ENCODE measurements at places on chromosomes 16 and 17. TPM values are rescaled to one million over a fixed set of nuclear protein-coding genes. Genes with fewer than 3 reads are reported as not detected.

GRCh38 chr16:67115639-67116038, 5.9 kb downstream of the PHAF1 start:
- DNase-seq: peak; percentile 77

TMEM114 gene
- total RNA-seq: not detected

- DNase-seq: no peak
Observed at GRCh38 chr17:63421681-63422645, 24.1 kb downstream of the CYB561 start.

DPEP1 gene
- 0.09 TPM for total RNA-seq

TNK1 gene
- 2.6 TPM for total RNA-seq

- DNase-seq: peak; percentile 61
Observed at GRCh38 chr17:58249270-58250133, 11.1 kb downstream of the LPO start.

HAP1 gene
- total RNA-seq: not detected

TBX21 gene
- total RNA-seq: 0.06 TPM

TEX19 gene
- total RNA-seq: not detected

DNA sequence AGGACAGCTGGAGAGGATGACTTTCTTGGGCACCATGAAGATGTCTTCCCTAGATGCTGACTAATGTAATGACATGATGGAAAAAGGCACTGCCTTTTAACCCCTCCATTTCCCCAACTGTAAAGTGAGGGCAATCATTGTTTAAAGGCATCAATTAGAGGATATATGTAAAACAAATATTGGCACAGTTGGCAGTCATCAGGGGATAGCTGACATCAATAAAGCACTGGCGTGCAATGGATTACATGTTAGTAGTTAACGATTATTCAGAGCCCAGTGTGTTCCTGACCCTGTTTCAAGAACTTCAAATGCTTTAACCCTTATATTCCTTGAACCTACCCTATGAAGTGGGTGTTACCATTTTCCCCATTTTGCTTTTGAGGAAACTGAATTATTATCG, 100.7 kb downstream of the TMEM114 start:
- DNase-seq: no peak

- DNase-seq: peak; percentile 47
Observed at GRCh38 chr16:72092832-72093447, 480 bp downstream of the TXNL4B start.

GRCh38 chr16:13864689-13865088, 55.3 kb upstream of the ERCC4 start:
- DNase-seq: no peak

ZNF18 gene
- total RNA-seq: 10.6 TPM

DNA sequence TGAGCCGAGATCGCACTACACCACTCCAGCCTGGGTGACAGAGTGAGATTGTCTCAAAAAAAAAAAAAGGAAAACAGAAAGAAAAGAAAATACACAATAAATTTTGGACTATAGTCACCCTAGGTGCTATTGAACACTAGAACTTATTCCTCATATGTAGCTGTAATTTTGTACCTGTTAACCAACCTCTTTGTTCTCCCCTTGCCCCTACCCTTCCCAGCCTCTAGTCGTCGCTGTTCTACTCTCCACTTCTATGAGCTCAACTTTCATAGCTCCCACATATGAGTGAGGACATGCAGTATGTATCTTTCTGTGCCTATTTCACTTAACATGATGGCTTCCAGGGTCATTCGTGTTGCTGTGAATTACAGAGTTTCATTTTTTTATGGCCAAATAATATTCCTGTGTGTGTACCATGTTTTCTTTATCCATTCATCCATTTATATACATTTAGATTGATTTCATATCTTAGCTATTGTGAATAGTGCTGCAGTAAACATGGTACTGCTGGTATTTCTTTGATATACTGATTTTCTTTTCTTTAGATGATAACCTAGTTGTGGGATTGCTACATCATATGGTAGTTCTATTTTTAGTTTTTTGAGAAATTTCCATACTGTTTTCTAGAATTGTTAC, 28.3 kb downstream of the VPS35L start:
- peak; percentile 47 for DNase-seq

- no peak for DNase-seq
Observed at GRCh38 chr16:59045501-59045900, 311.4 kb upstream of the GOT2 start.

SGCA gene
- 0.51 TPM for total RNA-seq

DNA sequence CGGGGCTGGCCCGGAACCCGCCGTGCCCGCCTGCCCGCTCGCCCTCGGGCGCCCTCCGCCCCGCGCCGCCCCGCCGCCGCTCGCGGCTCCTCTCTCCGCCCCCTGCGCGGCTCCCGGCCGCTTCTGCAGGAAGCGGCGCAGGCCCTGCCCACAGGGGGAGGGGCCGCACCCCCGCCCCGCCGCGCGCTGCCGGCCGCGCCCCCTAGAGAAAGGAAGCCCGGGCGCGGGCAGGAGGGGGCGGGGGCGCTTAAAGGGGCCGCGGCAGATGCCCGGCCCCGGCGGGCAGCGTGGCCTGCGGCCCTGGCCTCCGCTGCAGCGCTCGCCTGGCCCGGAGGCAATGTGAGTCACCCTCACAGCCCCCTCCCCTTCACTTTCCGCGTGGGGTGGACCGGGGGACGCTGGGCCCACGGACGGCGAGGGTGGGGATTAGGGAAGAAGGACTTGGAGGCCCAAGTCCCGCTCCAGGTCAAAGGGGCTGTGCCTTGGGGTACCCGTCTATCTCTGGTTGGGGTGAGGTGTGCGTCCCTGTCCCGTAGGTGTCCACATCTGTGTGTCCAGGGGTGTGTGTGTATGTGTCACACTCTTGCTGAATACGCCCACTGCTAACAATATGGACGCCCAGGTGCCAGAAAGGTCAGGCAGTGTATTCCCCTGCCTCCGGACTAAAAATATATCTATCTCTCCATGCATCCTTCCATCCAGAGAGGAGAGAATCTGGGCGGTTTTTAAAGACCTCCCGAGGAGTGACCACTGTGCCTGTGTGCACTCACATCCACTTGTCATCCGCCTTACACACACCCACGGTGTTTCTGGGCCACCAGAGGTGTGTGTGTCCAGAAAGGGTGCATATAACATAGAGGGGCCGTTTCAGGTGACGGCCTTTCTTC, at the start of gene GIT1:
TSS of gene GIT1 (minus strand) at position 125 of the 887 bp plus-strand sequence. CDS start 270 bp downstream, outside the sequence.
- peak; percentile 92 for DNase-seq

DNA sequence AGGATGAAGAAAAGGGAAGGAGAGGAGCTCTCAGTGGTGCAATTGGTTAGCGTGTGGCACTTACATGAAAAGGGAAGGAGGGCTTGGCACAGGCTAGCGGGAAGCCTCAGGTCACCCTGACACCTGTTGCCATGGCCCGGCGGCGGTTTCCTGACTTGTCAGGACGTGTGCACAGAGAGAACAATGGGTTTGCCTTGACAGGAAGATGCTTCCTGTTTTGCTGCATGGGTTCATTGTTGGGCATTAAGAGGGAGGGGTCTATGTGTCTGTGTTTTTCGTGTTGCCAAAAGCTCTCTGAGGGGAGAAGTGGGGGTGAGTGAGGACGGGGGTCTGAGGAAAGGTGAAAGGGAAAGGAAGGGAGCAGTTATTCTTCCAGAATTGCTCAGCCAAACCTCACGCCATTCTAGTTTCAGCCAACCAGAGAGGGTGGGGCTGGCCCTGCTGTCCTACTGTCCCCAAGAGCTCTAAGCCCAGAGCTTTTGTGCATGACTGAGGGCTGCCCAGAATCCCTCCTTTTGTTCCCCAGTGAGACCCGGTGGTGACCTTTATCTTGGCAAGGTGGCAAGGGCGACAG, 17.1 kb upstream of the CCR7 start:
- no peak for DNase-seq

STARD3 gene
- total RNA-seq: 10.5 TPM

- no peak for DNase-seq
Observed at GRCh38 chr16:19659554-19659953, 58.5 kb downstream of the KNOP1 start.

GRCh38 chr17:3385869-3386816, at the start of gene OR3A2:
Gene OR3A2, minus strand, starts transcription at chr17:3386308.
- DNase-seq: peak; percentile 11

DHRS7C gene
- total RNA-seq: not detected

SPATA20 gene
- 16.4 TPM for total RNA-seq

ARHGDIG gene
- total RNA-seq: not detected

DNA sequence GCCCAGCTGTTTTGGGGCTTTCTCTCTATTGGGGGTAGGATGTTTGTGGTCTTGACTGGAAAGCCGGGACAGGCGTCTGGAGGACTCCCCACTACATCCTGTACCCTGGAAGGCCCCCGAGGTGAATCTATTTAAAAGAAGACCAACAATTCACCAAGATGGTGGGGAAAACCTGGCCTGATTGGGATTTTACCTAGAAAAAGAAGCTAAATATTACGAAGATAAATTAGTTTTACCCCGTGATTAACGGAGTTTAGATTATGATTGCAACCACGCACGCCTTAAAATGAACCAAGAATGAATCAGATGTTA, 779 bp upstream of the CCDC102A start:
- no peak for DNase-seq

- no peak for DNase-seq
Observed at GRCh38 chr16:77579351-77579891, 142.9 kb upstream of the NUDT7 start.

DNA sequence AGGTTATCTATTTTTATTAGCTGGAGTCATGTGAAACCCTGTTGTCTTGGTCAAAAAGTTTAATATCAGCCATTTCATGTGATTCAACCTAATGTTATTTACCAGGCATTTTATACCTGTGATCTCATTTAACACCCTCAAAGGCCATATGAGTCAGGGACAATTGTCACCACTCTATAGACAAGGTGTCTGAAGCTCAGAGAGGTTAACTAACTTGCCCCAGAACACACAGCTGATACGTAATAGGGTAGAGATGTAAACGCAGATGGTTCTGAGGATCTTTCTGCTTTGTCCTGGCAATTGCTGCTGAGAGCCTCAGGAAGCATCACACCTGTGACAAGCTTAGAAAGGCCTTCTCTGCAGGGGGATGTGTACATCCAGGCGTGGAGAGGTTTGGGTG, 4.9 kb downstream of the CD300A start:
- no peak for DNase-seq

- peak; percentile 26 for DNase-seq
Observed at GRCh38 chr16:1125471-1125870, 27.4 kb upstream of the CACNA1H start.

KRT27 gene
- total RNA-seq: not detected

DNA sequence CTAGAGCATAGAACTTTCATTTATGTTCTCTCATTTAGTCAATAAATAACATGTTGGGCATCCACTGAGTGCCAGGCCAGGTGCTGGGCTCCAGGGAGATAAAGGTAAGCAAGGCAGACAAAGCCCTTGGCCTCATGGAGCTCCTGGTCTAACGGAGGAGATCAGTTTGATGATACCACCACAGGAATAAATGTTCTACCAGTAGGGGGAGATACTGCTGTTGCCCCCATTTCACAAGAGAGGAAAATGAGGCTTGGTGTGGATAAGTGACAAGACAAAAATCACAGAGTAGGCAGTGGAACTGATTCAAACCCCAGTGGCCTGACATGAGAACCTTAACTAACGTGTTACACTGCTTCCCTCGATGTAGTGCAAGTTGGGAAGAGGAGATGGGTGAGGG, 80.4 kb upstream of the ERCC4 start:
- no peak for DNase-seq

DNA sequence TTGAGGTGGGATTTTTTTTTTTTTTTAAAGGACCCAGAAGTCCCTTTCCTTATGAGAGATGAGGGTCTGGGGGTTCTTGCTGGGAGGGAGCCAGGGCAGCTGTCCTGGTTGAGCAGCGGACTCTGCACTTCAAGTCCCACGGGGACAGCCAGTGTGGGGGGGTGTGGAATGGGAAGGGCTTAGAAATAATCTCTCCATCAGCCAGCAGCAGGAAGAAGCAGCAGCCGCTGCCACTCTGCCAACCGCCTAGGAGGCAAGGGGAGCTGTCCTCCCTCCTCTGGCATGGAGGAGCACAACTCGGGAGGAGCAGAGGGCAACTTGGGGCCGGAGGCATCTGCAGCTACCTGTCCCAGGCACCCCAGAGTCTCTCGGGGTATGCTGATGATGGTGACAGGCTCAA, at the start of gene KCNG4:
TSS of gene KCNG4 (minus strand) at position 104 of the 400 bp plus-strand sequence. CDS start 2,527 bp downstream, outside the sequence.
- DNase-seq: no peak

- no peak for DNase-seq
Observed at GRCh38 chr16:56363781-56364565, 61.4 kb downstream of the AMFR start.

DNA sequence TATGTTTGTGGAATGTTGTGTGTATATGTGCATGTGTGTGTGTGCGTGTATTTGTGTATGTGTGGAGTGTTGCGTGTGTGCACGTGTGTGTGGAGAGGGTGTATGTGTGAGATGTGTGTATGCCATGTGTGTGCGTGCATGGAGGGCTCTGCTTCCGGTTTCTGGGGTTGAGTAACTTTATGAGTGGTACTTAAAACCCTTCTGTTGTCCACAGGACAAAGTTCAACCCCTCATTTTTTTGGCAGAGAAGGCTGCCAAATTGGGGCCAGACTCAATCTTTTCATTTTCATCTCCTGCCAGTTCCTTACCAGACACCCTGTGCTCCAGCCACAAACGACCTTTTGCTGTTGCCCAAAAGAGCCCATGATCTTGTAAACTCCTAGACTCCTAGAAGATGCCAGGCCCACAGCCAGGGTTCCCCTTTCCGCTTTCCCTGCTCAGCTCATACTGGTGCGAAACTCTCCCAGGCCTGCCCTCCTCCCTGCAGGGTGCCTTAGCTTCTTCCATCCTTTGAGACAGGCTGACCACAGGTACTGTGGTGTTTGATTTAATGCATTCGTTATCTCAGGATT, 100.2 kb downstream of the CMIP start:
- DNase-seq: no peak

DNA sequence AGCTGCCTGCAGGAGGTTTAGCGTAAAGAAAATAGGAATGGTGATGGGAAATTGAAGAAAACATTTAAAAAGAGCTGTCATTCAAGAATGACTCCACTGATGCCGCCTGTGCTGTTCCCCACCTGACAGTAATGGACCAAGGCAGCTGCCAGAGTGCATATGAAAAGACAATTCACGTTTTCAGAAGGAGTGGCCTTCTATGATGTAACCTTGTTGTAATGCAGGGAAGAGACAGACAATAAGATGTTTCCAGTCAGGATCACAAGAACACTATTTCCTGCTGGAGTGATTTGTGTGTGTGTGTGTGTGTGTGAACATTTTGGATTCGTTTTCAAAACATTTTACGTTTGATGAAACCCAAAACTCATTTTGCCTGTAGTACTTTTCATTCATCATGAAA, 203.7 kb downstream of the LGALS9B start:
- no peak for DNase-seq
